GM19239 (cell line): ENCODE measurements at places on chromosomes 11 and 22.

GRCh38 chr11:69664901-69665300, 10.3 kb downstream of the LTO1 start:
- DNase-seq = no peak

GRCh38 chr22:48902001-48902869, 925.4 kb downstream of the BRD1 start:
- DNase-seq = no peak

GRCh38 chr22:48849219-48849912, 978.3 kb downstream of the BRD1 start:
- DNase-seq = no peak

DNA sequence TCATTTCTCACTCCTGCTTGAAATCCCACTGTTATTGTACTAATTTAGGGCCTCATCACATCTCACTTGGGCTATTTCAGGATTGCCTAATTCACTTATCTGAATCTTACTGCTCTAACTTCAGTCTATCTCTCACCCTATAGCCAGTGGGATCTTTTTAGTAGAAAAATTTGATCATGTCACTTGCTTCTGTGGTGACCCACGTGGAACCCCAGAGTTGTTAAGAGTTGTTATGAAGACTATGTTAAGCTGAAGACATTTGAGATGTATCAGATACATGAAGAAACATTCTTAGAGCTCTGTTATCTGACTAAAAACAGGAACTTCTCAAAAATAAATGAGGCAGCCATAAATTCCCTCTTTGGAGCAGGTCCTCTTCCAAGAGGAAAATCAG, 1375.6 kb upstream of the TENM4 start:
- no peak for DNase-seq

- DNase-seq = no peak
These were observed 46.7 kb downstream of the CLTCL1 start for GRCh38 chr22:19244600-19245352.

GRCh38 chr11:107591378-107592230, 657 bp downstream of the ELMOD1 start:
- DNase-seq = peak; percentile 29

- DNase-seq = no peak
These were observed 15.5 kb upstream of the TAB1 start for GRCh38 chr22:39383841-39384625.

DNA sequence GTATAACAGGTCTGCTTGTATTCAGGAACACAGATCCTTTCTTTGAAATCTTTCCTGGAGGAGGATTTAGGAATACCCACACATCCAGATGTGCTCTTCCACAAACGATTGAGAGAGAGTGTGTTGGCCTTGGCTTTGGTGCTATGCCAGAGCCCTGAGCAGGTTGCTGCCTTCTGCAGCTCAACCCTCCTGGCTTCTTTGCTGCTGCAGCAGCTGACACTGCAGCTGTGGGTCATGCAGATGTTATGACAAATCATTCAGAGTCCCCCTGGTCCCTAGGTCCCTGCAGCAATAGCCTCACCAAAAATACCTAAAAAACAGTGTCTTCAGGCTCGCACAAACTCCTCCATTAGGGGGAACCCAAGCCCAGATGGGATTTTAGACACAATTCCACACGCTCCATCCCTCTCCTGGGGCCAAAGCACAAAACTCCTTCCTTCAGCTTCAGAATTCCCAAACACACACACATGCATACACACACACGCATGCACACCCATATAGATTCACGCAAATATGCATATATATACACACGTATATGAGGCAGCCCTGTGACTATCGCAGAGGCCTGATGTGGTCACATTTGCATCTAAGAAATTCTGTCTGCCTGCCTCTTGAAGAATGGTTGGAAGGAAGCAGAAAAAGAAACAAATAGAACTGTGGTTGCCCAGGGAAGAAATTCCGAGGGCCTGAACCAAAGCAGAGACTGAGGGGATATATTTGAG, 35.4 kb downstream of the SLN start:
- no peak for DNase-seq

GRCh38 chr11:57662893-57663292, 5.0 kb upstream of the ZDHHC5 start:
- no peak for DNase-seq

- DNase-seq = no peak
These were observed 15.9 kb downstream of the RTN4RL2 start for GRCh38 chr11:57476047-57476756.

- DNase-seq = no peak
These were observed 4.6 kb downstream of the SAA2 start for GRCh38 chr11:18243783-18244362.

GRCh38 chr11:126628790-126629621, 273.5 kb downstream of the ST3GAL4 start:
- no peak for DNase-seq

DNA sequence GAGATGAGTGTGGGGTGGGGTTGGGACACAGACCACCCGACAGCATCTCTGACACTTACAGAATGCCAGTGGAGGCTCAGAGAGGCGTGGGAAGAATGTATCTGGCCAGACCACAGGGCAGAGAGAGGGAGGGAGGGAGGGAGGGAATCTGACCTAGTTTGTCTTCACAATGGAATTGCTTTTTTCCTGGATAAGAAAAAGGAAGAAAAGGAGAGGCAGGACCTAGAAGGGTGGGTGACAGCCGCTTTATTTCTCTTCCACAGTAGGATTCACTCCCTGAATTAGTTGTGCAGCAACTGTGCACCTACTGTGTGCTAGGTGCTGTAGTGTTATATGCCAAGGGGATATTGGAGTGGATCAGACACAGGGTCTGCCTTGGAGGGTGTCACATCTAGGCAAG, 3.7 kb downstream of the KCNK4 start:
- no peak for DNase-seq

DNA sequence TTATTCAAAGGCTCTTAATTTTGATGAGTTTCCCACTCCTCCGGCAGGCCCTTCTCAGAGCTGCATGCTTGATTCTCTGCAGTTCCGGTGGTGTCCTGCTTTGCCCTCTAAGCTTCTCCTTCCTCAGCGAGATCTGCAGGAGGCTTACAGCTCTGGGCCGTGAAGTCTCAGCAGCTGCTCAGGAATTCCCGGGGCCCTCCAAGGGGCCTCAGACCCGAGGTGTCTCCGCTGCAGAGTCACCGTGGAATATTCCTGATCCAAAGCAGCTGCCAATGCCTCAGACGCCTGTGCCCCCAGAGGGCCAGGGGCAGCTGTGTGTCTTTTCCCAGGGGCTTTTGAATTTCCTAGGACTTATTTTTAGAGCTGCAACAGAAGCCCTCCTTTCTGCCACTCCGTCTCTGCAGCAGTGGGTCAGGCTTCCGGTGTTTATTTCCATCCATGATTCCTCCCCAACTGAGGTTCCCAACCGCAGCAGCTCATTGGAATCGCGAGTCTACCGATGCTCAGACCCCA, 37.2 kb downstream of the RPS6KA4 start:
- DNase-seq = no peak

- DNase-seq = no peak
These were observed 28.8 kb downstream of the FLRT1 start for GRCh38 chr11:64064374-64065140.

DNA sequence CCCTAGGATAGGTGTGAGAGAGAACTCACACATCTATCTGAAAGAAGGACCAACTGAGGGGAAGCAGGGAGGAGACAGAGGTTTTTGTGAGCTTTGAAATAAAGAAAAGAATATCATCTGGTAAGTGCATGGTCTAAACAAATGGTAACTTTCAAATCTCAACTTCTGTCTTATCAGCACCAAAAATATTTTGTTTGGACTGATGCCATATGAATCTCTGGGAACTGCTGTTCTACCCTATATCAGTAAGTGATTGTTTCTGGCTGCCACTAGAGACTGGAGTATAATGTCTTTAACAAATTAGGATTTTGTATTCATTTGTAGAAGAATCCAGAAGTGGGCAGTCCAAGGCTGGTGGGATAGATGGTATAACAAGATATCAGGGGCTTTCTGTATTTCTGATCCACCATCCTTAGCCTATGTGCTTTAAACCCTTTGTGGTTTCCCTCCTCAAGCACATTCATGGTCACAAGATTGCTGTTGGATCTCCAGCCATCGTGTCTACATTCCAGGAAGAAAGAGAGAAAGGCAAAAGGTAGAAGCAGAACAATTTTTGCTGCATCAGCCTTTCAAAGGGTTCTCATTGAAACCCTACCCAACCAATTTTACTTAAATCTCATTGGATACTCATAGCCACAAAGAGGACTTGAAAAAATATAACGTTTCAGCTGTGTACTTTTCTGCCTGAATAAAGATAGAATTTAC, 4.7 kb downstream of the HEPHL1 start:
- DNase-seq = no peak

DNA sequence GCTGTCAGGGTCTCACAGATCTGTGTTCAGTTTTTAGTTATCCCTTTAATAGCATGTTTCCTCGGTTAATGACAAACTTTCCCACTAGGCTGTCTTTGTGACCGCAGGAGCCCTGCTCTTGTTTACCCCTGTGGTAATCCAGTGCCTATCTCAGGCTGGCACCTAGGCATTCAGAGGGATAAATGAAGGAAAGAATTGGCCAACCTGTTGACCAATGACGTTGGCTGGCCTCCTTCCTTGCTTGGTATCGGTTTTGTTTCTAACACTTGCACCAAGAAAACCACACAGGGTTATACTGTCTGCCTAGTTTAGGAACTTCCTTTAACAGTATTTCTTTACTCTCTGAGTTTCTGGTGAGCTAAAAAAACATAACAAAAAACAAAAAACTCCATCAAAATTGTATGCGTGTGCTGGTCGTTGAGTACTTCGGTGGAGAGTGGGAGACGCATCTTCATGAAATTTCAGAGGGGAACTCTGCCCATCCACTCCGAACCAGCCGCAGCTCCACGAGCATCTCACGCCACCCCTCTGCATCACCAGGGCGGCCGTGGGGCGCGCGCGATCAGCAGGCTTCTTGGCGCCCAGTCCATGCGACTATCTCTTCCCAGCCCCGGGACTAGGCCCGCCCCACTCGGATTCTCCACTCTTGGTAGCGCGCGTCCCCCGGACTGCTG, 563 bp upstream of the ENDOD1 start:
- no peak for DNase-seq

GRCh38 chr11:87039371-87039770, 1.6 kb downstream of the TMEM135 start:
- DNase-seq = no peak

DNA sequence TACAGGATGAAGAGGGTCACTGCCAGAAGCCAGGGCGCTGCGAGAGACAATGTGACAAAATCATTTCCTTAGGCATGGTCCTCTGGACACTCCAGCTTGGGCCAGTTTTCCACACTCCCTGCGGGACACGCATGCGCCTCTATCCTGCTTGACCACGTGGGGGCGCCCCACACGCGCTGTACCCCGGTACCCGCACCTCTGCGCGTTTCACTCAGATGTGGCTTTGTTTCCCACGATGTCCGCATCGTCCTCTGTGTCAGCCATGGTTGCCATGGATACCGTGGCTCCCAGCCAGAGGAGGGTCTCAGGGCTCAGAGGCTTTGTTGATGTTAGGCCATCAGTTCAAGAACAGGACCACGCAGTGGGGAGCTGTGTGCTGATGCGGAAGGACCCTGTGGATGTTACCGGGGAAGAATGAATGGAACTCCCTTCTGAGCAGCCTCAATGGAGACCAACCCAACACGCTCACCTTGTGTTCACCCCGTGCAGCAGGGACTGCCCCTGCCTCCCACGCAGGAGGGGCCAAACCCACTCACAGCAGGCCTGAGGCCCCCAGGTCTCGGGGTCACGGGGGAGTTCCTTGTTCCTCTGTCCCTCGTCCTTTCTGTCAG, 101.1 kb upstream of the SLC22A12 start:
- DNase-seq = peak; percentile 30

DNA sequence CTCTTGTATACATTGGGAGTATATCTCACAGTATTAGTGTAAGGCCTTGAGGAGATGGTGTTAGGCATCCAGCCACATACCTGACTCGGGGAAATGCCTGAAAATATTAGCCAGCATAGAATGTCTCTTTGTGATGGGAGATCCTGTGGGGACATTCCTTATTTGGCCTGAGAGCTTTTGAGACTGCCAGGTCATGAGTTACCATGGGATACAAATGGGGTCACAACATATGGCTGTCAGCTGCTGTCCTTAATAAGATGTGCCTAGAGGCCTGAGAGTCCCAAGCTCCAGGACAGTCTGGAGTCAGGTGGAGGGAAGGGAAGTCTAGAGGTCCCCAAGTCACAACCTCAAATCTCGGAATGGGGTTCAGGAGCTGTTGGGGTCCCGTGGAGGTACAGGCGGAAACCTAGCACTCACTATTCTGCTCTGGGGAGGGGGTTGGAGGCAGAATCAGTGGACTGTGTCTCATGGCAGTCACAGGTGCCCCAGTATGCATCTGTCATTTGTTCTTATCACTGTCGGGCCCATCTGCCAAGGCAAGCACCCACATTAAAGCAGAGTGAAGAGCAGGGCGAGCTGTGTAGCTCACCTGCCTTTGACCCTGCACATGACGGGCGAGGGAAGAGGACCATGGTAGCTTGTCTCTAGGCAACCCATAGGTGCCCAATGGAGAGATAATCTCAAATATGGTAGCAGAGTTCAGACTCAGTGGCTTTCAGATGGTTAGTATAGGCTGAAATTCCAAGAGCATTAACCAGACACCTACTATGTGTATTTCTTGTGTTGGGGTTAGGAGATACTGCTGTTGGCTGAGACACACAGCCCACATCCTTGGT, 29.9 kb downstream of the KCNQ1OT1 start:
- DNase-seq = no peak

- no peak for DNase-seq
These were observed 75.4 kb upstream of the SYT13 start for GRCh38 chr11:45361551-45361950.

DNA sequence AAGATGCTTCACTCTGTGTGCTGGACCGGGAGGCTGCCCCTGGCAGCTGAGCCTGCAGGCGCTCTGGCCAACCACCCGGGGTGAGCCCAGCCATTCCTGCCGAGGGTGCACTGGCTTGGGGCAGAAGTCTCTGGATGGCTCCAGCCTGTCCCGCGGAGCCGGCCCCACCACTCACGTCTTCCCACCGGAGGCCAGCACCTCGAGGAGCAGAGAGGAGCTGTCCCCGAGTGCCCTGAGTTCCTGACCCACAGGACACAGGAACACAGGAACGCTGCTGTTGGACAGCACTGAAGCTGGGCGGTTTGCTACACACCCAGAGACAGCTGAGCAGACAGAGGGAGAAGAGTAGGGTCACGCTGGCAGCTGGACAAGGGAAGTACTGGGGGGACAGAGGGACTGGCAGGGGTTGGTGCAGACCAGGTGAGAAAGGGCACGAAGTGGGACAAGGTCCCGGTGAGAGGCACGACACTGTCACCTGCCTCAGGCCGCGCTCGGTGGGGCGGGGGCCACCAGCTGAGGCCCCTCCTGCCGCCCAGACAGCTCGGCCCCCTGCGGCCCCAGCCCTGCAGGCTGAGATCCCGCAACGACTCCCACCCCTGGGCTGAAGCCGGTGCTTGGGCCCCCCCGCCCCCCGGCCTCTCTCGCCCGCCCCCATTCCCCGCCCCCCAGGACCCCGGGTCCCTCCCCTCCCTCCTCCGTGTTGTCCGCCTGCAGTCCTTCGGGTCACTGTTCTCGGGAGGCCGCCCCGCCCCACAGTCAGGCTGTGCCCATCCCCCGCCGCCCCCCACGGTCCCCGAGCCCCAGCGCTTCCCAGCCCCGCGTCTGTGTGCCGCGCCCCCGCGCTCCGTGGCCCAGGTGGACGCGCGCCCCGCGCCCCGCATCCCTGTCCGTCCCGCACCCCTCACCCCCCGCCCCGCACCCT, 624 bp upstream of the B4GALNT4 start:
- DNase-seq = no peak
